ENCODE measurements at places on chromosomes 12 and 14.

GRCh38 chr12:86331012-86331411 is 74.8 kb upstream of the MGAT4C start:
- no peak for DNase-seq

DNA sequence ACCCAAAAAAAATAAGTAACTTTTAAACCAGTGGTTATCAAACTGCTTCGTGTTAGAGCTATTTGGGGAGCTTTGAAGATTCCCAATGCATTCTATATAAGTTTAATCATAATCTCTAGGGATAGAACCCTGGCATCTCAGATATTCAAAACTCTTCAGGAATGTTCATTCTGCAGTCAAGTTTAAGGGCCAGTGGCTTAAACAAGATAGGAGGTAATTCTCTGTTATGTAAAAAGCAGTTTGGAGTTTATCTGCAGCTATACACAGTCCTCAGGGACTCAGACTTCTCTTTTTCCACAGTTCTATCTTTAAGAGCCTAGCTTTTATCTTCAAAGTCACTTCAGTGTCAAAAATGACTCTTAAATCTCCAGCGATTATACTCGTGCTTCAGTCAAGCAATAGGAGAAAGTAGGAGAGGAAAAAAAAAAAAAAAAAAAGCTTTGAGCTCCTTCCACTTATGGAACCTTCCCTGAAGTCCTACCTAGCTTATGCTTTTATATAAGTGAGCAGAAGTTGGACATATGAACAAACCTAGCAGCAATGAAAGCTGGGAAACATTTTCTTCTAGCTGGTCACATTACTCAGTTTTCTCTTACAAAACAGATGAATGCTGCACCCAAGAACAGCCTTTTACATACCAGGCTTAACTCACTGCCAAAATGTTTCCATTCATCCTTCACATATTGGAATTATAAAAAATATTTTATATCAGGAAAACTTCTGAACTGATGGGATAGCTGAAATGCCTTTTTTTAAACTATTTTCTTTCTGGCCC is 302.8 kb downstream of the FSCB start:
- DNase-seq = no peak

DNA sequence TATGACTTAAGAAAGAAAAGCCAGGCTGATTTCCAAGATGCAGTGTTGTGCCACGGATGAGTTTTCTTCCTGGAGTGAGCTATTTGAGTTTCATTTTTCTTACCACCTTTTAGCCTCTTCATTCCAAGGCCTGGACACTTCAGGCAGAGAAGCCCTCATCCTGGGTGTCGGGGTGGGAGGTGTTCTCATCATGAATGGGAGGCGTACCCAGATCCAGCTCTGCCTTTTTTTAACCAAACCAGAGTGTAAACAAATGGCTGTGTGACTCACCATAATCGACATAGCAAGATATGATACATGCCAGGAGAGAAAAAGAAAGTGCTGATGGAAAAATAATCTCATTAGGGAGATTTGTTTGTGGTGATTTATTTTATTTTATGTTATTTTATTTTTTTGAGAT is 79.9 kb downstream of the ARF6 start:
- DNase-seq = no peak

- no peak for DNase-seq
These were observed 6.9 kb upstream of the DYNLL1 start for GRCh38 chr12:120489018-120489417.

- no peak for DNase-seq
These were observed 34.9 kb upstream of the CERS5 start for GRCh38 chr12:50201987-50202521.

- DNase-seq = no peak
These were observed 40.4 kb downstream of the P2RX4 start for GRCh38 chr12:121250359-121250758.

DNA sequence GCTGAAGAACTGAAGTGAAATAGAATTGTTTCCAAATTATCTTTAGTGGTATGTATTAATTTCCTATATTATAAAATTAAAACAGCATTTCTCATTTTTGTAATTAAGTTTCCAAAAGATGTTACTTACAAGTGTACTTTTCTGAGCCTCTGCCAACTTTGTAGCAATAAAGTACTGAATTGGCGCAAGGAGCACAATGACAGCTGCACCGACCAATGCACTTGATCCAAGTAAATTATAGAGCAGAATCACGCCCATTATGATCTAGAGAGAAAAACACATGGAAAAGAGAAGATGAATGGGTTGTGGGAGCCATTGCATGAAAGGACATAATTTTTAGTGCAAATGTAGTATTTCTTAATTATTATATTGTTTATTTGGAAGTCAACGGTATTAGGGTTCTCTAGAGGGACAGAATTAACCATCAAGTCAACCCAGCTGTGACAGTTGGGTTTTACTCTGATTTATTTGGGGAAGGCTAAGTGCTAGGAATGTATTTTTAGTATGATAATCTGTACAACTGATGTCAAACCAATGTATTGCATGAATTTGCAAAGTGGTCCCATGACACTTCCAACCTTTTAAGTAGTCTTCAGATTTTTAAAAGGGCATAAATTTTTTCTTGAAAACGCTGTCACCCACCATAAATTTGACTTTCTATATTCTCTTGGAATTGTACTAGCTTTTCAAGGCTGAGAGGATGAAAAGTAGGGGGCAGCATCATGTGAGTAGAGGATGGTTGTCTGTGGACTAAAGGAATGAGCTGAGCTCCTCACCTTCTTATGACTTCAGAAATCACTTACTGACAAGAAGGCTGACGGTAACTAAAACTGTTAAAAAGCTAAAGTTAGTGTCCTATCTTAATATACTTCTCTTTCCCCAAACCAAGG is 33.0 kb downstream of the ABCC9 start:
- DNase-seq = no peak

DNA sequence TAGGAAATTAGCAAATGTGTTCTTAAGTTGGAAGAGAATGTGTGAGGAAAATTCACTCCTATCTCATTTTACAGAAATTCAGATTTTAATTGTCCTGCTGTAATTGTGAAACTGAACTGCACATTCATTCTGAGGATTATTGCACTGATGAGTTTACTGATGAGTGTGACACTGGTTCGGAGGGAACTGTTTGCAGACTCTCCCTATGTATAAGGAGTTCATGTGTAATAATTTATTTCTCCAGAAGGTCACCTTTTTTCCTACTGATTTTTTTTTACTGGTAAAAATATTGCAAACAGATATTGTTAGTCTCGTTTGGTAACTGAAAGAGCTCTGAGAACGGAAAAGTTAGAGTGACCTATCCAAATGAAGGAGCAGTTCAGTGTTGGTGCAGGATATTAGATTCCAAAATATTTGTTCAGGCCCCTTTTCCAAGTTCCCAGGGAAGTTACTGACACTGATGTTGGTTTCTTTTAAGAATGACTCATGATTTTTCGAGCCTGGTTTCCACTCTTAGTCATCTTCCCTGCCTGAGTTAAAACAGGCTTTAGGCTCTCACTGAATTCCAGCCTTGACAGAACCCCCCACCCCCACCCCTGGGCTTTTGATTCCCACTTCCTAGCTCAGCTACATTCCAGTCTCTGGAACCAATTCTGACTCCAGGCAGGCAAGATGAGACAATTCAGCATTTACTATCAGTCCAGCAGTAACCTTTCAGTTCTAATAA is 18.4 kb downstream of the ANO6 start:
- DNase-seq = no peak

GRCh38 chr12:92629349-92630065 is 73.3 kb upstream of the PLEKHG7 start:
- DNase-seq = no peak

All from hematopoietic multipotent progenitor cell treated with erythropoietin and hydrocortisone succinate and interleukin-3 and kit ligand, for 15 days (in vitro differentiated cells).